Cerebellum (tissue), 4 donors: ENCODE measurements at places on chromosomes 6 and 20. TPM values are rescaled to one million over a fixed set of nuclear protein-coding genes. Genes with fewer than 3 reads are reported as not detected.

Gene MROH8
- total RNA-seq, result 4.2 TPM

Gene AGER
- 0.54 TPM for total RNA-seq

Gene WDR46
- total RNA-seq, result 18.1 TPM

Gene ADGRB3
- 237 TPM for total RNA-seq

Gene GSTA3
- not detected for total RNA-seq

Gene LKAAEAR1
- total RNA-seq, result 0.36 TPM

Gene CENPW
- 8.6 TPM for total RNA-seq
